Fibroblast of skin of back (primary cell): ENCODE measurements at places on chromosomes 2 and 18.

DNA sequence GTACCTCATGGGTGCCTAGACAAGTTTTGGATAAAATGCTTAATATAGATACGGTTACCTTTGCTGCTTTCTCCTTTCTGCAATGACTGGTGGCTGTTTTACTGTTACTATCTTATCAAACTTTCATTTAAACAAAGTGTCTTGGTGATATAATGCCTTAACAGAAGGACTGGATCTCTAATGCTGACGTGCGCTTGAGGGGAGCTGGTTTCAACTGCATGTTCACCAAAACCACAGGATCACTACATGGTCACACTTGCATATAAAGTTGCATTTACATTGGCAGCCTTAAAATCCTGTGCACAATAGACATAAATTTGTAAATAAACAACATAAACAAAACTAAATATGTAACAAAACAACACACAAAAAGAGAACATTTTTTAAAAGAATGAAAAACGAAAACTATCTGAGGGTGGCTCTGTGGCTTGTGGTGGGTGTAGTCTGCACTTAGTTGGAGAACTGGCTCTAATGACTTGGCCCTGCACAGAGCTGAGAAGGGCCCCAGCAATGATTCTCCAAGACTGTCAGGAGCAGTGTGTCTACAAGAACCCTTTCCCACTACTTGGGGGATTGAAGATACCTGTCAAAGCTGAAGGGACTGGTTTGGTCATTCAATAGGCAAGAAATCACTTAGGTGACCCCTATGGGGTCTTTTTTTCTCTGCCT is 135.5 kb downstream of the UXS1 start:
- DNase-seq = no peak

GRCh38 chr2:231286964-231287363 is 88.5 kb downstream of the ARMC9 start:
- DNase-seq = no peak

DNA sequence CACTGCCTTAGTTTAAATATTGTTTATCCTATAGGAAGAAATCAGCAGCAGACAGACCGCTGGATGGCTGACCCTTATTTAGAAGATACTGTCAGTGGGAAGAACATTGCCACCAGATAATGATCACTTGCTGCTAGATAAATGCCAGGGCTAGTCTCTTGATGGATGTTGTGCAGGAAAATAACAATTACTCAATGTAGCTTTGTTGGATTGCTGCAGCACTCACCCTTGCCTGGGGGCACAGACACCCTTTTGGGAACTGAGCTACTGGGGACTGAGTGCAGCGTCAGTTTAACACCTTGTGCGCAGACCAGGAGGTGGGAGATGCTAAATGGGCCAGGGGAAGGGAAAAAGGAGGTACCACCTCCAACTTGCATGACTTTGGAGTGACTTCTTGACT is 64.2 kb upstream of the CAPN13 start:
- no peak for DNase-seq

- peak; percentile 83 for DNase-seq
Measured at GRCh38 chr2:216918088-216918680, 58.3 kb upstream of the TNP1 start.
